ENCODE measurements at places on chromosomes 11 and 22. TPM values are rescaled to one million over a fixed set of nuclear protein-coding genes. Genes with fewer than 3 reads are reported as not detected.

DNA sequence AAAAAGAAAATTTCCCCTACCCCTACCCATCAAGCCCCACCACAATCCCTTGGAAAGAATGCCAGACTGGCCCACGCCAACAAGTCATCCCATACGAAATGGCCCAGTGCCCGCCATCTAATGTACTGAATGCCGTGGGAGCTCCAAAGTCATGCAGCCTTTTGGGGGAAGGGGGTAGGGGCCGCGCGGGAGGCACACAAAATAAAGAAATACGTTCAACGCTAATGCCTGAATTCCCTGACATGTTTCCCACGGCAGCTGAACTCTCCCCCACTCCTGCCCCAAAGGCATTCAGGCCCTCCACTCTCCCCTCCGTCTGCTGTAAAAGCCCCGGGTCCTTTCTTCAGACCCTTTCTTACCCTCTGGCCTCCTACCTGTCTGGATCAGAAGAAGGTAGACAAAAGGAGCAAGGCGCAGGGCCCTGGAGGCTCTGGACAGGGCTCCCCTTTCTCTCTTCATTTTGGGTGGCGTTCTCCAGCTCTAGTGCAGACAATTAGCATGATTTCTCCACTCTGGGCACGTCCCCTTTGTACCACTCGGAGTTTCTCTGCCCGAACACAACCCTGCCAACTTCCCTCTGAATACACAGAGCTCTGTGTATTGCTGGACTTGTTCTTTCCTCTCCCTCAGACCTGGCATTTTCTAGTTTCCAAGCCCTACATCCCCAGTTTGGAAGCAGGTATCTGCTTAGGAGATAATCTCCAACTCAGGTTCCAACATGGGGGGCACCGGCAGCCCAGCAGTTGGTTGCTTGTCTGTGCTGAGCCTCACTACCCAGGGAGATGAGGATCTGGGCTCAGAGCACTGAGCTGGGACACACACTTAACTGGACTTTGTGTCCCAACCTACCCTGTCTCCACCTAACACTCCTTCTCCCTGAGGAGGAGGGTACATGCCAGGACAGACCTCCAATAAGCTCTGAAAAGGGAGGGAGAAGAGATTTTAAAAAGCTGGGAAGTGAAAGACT is at the start of gene HEPACAM:
HEPACAM (minus strand) TSS at position 500 of the 967 bp plus-strand sequence; CDS start at position 459, 41 bp downstream.
- no peak within 1 kb of the TSS for H3K27ac ChIP-seq
- no peaks in the 10 kb centered on the region for H3K36me3 ChIP-seq
- no peak for DNase-seq
- no peaks in the 10 kb centered on the region for H3K27me3 ChIP-seq
- no peak within 1 kb of the TSS for H3K4me3 ChIP-seq
- H3K4me1 ChIP-seq, result no peaks in the 10 kb centered on the region

GRCh38 chr22:41596776-41597634 is 7.4 kb upstream of the PMM1 start:
- H3K27me3 ChIP-seq, result no peaks in the 10 kb centered on the region
- H3K4me3 ChIP-seq, result no peak overlapping the region
- peaks cover 9% of the 10 kb centered on the region for H3K4me1 ChIP-seq
- H3K27ac ChIP-seq, result no peak overlapping the region

DNA sequence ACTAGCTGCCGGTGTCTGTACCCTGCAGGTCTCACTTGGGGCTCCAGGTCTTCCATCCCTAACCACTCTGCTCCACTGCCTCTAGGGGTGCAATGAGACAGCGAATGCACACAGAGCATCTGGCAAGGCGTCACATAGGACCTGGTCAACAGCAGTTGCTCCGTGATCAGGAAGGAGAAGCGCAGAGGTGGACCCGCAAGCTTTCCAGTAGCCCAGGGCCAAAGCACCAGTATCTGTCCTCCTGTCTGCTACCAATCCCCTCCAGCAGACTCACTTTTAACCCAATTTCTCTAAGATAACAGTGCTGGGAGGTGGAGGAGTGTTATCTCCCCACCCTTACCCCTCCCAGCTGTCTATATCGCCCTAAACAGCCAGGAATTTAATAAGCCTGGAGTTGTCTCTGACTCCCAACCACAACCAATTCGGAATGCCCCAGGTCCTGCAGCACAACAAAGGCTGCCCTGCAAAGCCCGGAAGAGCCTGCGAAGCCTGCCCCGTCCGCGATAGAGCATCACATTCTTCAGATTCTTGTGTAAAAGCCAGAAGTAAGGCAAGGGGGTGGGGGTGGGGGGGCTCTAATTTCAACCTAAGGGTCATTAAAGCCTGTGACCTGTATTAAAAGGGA is 19.3 kb downstream of the MYH9 start:
- H3K4me3 ChIP-seq, result no peak overlapping the region
- DNase-seq, result no peak
- H3K27ac ChIP-seq, result peak overlapping the region; percentile 65
- peaks cover 86% of the 10 kb centered on the region for H3K4me1 ChIP-seq

The APOL3 gene
- total RNA-seq, result 13.6 TPM

The CBLIF gene
- not detected for total RNA-seq

The APOL6 gene
- 2.2 TPM for total RNA-seq

The CHADL gene
- total RNA-seq, result 12.8 TPM

The KCNJ4 gene
- 1.7 TPM for total RNA-seq
